ENCODE measurements at places on chromosomes 3 and 15. TPM values are rescaled to one million over a fixed set of nuclear protein-coding genes. Genes with fewer than 3 reads are reported as not detected.

DNA sequence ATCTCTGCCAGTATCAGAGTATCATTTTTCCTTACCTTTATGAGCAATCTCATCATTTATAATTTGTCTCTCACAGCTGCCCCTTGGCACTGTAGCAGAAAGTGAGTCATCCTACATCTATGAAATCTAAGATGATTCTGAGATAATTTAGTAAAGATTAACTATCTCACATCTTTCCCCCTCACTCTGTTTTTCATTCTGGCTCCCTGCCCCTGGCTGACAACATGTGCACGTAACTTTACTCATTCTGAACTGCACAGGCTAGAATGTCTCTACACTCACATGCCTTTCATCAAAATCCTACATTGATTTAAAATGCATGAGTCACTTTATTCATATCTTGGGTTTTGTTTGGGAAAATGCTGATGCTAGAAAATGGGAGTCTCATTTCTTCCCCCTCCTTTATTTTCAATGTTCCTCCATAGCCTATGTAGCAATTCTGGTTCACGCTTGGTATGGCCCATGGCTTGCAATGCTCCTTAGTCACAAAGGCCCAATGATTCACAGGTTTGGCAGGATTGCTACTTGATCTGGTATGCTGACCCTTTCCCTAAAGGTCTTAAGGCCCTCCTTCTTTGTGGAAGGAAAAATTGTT, 838.5 kb downstream of the TUSC7 start:
- H3K36me3 ChIP-seq = no peaks in the 10 kb centered on the region
- no peak overlapping the region for H3K27ac ChIP-seq
- no peak for DNase-seq
- no peak overlapping the region for H3K4me3 ChIP-seq
- H3K4me1 ChIP-seq = no peaks in the 10 kb centered on the region

- peaks cover 8% of the 10 kb centered on the region for H3K4me1 ChIP-seq
- no peak overlapping the region for H3K27ac ChIP-seq
- no peak overlapping the region for H3K4me3 ChIP-seq
- no peaks in the 10 kb centered on the region for H3K36me3 ChIP-seq
Measured at GRCh38 chr15:83210619-83211018, 3.0 kb upstream of the HDGFL3 start.

- H3K4me1 ChIP-seq = peaks cover 33% of the 10 kb centered on the region
- DNase-seq = peak; percentile 74
Measured at GRCh38 chr15:78077053-78077870, at the start of gene TBC1D2B. TBC1D2B (minus strand) TSS chr15:78077711; CDS start chr15:78077652, 59 bp downstream.

DNA sequence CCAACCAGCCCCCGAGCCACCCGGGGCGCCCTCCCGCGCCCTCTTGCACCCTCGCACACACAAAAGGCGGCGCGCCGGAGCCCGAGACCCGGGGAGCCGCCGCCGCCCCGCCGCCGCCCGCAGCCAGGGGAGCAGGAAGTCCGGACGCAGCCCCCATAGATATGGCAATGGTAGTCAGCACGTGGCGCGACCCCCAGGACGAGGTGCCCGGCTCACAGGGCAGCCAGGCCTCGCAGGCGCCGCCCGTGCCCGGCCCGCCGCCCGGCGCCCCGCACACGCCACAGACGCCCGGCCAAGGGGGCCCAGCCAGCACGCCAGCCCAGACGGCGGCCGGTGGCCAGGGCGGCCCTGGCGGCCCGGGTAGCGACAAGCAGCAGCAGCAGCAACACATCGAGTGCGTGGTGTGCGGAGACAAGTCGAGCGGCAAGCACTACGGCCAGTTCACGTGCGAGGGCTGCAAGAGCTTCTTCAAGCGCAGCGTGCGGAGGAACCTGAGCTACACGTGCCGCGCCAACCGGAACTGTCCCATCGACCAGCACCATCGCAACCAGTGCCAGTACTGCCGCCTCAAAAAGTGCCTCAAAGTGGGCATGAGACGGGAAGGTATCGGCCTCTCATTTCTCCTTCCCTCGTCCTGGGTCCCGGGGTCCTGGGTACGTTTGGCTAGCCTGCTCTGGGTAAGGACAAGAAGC, 1.6 kb downstream of the NR2F2 start:
- H3K36me3 ChIP-seq = peaks cover 25% of the 10 kb centered on the region
- DNase-seq = peak; percentile 87
- H3K27me3 ChIP-seq = no peaks in the 10 kb centered on the region

GRCh38 chr3:45687828-45688193, 1.4 kb upstream of the SACM1L start:
- peak overlapping the region; percentile 98 for H3K27ac ChIP-seq
- peak overlapping the region; percentile 95 for H3K4me3 ChIP-seq
- peaks cover 40% of the 10 kb centered on the region for H3K4me1 ChIP-seq
- DNase-seq = no peak

DNA sequence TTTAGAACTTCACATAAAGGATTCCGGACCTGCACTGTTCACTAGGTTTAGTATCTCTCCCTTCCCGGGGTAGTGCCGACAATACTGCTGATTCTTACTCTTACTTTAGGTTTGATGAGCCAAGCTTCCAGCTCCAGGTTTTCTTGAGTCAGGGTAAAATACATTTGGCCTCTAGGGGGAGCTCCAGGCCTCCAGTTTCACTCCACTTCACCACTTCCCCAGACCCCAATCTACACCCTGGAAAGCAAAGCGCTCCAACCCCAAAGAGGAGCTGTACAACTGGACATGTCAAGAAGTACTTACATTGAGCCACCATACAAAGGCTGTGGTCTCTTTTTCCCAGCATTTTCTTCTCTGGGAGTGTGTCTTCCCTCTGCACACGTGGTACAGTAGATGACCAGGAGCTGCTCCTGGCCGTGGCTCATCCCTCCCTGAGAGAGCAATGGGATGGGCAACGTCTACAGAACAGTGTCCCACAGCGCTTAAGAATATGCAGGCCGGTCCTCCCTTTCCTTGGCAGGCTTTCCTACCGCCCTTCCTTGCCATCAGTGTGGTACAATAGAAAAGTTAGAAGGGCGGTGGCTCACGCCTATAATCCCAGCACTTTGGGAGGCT, 93.9 kb upstream of the CCDC80 start:
- no peaks in the 10 kb centered on the region for H3K36me3 ChIP-seq
- H3K27me3 ChIP-seq = no peaks in the 10 kb centered on the region
- DNase-seq = no peak
- H3K4me3 ChIP-seq = no peak overlapping the region
- no peaks in the 10 kb centered on the region for H3K4me1 ChIP-seq

DNA sequence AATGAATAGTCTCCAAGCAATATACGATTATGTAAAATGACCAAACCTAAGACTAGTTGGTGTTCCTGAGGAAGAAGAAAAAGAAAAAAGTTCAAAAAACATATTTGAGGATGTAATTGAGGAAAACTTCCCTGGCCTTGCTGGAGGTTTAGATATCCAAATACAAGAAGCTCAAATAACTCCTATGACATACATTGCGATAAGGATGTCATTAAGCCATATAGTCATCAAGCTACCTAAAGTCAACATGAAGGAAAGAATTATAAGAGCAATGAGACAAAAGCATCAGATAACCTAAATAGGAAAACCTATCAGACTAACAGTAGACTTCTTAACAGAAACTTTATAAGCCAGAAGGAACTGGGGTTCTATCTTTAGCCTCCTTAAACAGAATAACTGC, 231.1 kb downstream of the TUSC7 start:
- H3K4me3 ChIP-seq = no peak overlapping the region
- H3K27me3 ChIP-seq = no peaks in the 10 kb centered on the region
- H3K4me1 ChIP-seq = no peaks in the 10 kb centered on the region
- H3K36me3 ChIP-seq = no peaks in the 10 kb centered on the region

DNA sequence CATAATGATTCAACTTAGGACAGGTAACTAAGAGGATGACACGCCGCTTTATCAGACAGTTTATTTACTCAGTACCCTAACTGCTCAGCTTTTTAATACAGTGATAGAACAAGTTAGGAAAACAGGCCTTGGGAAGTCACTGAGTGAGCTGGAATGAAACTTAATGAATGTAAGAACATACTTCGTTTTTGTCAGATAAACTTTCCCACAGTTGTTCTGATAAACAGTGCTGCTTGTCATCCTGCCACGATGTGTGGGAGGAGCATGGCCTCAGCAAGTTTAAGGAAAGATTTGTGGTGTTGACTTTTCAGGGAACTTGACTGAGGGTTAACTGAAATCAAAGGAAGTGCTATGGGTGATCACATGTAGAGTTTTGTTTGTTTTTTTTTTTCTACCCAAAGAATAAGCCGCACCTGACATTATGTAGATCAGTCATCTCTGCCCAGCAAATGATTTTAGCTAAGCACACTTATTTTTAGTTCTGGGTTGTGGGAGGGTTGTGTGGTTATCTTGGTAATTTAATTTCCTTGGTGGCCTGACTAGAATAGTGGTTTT, 5.6 kb upstream of the P2RY14 start:
- no peak overlapping the region for H3K4me3 ChIP-seq
- H3K4me1 ChIP-seq = peaks cover 7% of the 10 kb centered on the region
- no peak for DNase-seq
- no peaks in the 10 kb centered on the region for H3K27me3 ChIP-seq

GRCh38 chr3:112984485-112984884, 6.3 kb upstream of the GTPBP8 start:
- DNase-seq = no peak
- no peaks in the 10 kb centered on the region for H3K27me3 ChIP-seq
- H3K4me1 ChIP-seq = peaks cover 6% of the 10 kb centered on the region

GRCh38 chr15:100113351-100114080, 228.3 kb downstream of the ADAMTS17 start:
- H3K27me3 ChIP-seq = no peaks in the 10 kb centered on the region
- no peaks in the 10 kb centered on the region for H3K36me3 ChIP-seq
- no peak overlapping the region for H3K4me3 ChIP-seq
- DNase-seq = no peak

- no peak overlapping the region for H3K27ac ChIP-seq
- H3K4me1 ChIP-seq = no peaks in the 10 kb centered on the region
- no peak overlapping the region for H3K4me3 ChIP-seq
Measured at GRCh38 chr15:76626611-76627010, 278.5 kb downstream of the SCAPER start.

DNA sequence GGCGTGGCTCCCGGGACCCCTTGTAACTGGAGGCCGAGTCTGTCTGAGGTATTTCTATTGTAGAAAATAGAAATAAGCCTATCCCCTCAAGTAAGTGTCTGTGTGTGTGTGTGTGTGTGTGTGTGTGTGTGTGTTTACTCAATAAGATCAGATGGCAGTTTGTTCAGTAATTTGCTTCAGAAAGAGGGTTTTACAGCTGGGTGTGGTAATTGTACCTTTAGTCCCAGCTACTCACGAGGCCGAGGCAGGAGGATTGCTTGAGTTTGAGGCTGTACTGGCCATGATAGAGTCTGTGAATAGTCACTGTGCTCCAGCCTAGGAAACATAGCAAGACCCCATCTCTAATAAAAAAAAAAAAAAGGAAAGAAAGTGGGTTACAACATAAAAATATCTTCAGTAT, 8.7 kb downstream of the SPINT1 start:
- H3K27me3 ChIP-seq = no peaks in the 10 kb centered on the region
- H3K36me3 ChIP-seq = peaks cover 36% of the 10 kb centered on the region
- H3K4me1 ChIP-seq = peaks cover 21% of the 10 kb centered on the region
- H3K27ac ChIP-seq = no peak overlapping the region
- no peak overlapping the region for H3K4me3 ChIP-seq

GRCh38 chr15:101578443-101578894, 73.7 kb downstream of the TM2D3 start:
- H3K36me3 ChIP-seq = no peaks in the 10 kb centered on the region
- DNase-seq = peak; percentile 44
- H3K4me3 ChIP-seq = no peak overlapping the region
- H3K27me3 ChIP-seq = no peaks in the 10 kb centered on the region
- no peaks in the 10 kb centered on the region for H3K4me1 ChIP-seq

Gene C3orf85
- not detected for total RNA-seq

Gene HSPBAP1
- total RNA-seq = 29.3 TPM

Gene RCN2
- total RNA-seq = 43.9 TPM

Gene PLA1A
- 10.7 TPM for total RNA-seq

Gene LOXL1
- total RNA-seq = 25.9 TPM

Gene ENTPD3
- total RNA-seq = 3.3 TPM

Gene EXD1
- total RNA-seq = not detected
